ENCODE measurements at places on chromosomes 5 and 9. TPM values are rescaled to one million over a fixed set of nuclear protein-coding genes. Genes with fewer than 3 reads are reported as not detected.

GRCh38 chr5:168707716-168708695, 128.8 kb upstream of the PANK3 start:
- no peak for DNase-seq

- DNase-seq: no peak
Measured at GRCh38 chr5:62568800-62569432, 9.7 kb upstream of the LRRC70 start.

DNA sequence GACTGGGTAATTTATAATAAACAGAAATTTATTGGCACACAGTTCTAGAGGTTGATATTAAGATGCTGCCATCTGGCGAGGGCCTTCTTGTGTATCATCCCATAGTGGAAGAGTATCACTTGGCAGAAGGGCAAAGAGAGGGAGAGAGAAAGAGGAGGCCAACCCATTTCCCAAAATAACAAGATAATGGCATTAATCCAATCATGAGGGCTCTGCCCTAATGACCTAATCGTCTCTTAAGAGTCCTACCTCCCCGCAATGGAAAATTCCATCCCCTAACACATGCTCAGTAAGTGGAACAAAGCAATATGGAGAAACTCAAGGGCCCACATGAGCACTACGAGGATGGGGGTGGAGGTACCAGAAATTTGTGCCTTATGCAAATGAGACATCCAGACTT, 17.6 kb upstream of the VDAC1 start:
- no peak for DNase-seq

The CRB2 gene
- 5.3 TPM for total RNA-seq

The ADAM19 gene
- total RNA-seq: 13.4 TPM

GRCh38 chr5:174503461-174504265, 220.7 kb upstream of the MSX2 start:
- peak; percentile 46 for DNase-seq

The STPG3 gene
- total RNA-seq: not detected

DNA sequence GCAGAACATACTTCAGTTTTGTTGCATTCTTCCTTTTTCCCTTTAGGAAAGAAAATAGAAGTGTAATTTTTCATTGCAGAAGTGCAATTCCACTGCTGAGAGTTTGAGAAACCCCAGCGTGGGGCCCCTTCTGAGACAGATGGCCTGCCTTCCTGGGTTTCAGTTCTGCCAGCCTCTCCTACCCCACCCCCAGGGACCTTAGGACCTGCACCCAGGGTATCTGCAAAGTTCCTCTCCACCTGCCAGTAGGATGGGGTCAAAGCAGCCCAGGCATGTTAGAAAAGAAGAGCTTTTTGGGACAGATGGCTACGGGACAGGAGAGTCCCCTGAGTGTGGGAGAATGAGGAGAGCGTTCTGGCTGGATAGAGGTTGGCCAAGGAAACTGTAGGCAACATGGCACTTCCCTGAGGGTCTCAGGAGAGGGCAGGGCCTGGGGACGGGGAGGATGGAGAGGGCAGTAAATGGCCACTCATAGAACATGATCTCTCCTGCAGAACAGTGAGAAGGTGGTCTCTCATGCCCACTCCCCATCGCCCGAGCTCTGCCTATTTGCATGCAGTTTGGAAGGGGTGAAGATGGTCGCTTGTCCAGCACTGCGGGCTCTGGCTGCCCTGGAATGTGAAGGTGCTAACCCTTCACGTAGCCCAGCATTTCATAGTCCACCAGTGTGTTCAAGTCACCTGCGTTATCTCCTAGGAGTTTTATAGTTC, at the start of gene TIFAB:
TIFAB (minus strand) TSS at position 31 of the 710 bp plus-strand sequence. CDS start 2,412 bp downstream, outside the sequence.
- no peak for DNase-seq

The SLC22A4 gene
- 1.6 TPM for total RNA-seq

DNA sequence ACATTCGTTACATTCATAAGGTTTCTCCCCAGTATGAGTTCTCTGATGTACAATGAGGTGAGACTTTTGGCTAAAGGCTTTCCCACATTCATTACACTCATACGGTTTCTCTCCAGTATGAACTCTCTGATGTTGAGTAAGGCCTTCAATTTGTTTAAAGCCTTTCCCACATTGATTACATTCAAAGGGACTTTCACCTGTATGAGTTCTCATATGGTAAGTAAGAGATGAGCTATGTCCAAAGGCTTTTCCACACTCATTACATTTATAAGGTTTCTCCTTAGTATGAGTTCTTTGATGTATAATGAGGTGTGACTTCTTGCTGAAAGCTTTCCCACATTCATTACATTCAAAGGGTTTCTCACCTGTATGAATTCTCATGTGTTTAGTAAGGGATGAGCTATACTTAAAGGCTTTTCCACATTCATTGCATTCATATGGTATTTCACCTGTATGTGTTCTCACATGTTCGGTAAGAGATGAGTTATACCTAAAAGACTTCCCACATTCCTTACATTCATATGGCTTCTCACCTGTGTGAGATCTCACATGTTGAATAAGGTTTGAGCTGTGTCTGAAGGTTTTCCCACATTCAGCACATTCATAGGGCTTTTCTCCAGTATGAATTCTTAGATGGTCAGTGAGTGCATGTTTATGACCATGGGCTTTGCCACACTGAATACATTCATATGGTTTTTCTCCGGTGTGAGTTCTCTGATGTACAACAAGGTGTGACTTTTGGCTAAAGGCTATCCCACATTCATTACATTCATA, 13.5 kb downstream of the ZFP37 start:
- DNase-seq: no peak
